AG08396 (cell line): ENCODE measurements at places on chromosomes 7 and 10.

DNA sequence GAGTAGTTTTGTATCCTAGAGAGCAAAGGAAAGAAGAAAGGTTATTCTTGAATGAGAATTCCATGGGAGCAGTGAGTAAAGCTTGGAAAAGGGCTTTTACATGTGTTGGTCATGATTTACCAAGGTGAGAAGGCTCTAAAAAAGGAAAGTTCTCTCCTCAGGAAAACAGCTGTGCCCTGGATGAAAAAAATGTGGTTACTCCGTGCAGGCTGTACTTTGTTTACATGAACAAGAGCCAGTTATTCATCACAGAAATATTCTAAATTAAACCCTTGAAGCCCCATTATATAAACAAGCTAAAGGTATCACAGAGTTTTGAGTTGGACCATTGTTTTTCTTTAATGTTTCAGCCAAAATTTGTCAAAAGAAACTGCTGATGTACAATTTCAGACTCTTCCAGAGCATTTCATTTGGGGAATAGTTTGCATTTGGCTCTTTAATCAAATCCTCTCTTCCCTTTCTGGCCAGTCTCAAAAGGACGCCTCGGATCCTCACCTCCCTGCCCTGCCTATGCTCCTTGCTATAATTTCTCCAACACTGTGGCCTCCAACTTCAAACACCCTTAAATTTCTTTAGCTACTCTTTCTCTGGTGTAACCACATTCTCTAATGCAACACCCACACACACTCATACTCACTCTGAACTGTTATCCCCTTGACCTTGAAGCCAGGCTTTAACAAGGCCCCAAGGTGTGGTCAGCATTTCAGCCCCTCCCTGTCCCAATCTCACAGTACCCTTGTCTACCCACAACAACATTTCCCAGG, 47.4 kb downstream of the AFAP1L2 start:
- DNase-seq, result peak; percentile 34

DNA sequence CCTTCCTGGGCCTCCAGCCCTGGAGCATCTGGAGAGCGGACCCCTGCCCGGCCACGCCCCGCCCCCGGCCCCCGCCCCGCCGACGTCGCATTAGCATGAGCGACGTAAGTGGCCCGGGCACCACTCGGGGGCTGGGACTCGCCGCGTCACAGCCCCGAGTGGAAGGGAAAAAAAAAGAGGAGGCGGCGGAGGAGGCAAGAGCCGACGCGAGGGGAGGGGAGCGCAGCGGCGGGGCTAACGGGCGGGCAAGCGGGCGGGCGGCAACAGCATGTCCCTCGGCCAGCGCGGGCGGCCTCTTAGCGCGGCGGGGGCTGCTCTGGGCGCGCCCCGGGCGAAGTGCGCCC, at the start of gene SLC18A3:
Gene SLC18A3, plus strand, starts transcription at position 197 of the 344 bp plus-strand sequence. CDS start 431 bp downstream, outside the sequence.
- DNase-seq, result no peak

DNA sequence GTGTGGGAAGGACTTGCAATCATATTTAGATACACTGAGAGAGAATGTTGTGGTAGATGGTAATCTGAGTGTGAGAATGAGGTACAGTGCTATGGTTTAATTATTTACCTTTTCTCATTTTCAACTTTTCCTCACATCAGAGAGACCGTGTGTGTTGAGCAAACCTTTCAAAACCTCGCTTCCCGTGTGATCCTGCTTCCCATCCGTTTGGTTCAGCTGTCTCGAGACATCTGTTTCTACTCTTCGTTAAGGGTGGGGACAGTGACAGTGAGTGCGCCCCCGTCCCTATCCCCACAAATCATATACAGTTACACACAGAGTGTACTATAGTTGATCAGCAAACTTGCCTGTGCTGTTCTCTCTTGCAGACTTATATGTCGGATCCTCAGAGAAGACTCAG, 33.0 kb upstream of the NOBOX start:
- DNase-seq, result no peak

DNA sequence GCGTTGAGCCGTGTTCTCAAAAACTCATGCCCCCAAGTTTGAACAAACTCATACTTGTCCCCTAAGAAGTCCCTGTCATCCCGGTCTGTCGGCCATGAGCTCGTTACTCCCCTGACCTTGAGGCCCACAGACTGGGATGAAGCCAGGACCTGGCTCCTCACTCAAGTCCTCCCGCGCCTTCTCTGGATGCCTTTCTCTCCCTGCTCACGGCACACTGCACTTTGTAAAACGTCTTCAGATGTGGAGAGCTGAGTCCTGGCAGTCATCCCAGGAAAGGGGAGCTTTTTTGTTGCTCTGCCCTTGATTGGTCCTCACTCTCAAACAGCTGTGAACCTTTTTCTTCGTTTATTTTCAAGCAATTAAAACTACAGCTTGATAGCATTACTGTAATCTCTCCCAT, 110.8 kb downstream of the JAZF1 start:
- peak; percentile 61 for DNase-seq

DNA sequence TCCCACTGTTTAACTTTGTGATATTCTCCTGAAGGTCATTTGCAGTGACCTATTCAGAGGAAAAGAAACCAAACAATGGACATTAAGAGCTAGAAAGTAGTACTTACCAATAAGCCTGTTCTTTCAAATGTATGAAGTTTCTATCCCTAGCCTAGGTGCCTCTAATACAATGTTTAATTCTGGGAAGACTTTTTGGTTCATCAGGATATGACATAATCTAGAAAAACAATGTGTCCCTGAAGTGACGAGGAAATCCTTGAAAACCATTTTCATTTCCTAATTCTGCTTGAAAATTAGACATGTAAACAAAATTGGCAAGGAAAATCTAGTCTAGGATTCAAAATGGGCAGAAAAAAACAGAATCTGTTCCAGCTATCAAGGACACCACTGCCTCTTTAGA, 36.1 kb downstream of the ARHGAP19 start:
- no peak for DNase-seq

- DNase-seq, result peak; percentile 73
Measured at GRCh38 chr10:102675666-102676533, 31.6 kb downstream of the TRIM8 start.

GRCh38 chr10:101643546-101643945, 51.4 kb downstream of the FBXW4 start:
- DNase-seq, result no peak

DNA sequence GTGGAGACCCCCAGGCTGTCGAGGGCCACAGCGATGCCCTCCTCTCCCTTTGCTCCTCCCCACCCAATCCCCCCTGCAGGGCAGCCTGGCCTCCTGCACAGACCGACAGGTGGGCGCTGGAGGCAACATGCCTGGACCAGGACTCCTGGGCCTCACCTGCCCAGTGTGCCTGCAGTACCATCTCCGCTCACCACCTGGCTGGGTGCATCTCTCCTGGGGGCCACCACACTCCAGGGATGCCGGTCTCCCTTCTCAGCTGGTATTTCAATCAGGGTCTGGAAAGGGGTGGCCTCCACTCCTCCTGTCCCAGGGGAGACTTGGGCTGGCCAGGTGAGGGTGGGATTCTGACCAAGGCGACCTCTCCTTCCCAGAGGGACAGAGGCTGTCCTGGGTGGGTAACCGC, 17.2 kb upstream of the CFAP46 start:
- no peak for DNase-seq

GRCh38 chr7:39372383-39372782, 193.8 kb upstream of the YAE1 start:
- no peak for DNase-seq

DNA sequence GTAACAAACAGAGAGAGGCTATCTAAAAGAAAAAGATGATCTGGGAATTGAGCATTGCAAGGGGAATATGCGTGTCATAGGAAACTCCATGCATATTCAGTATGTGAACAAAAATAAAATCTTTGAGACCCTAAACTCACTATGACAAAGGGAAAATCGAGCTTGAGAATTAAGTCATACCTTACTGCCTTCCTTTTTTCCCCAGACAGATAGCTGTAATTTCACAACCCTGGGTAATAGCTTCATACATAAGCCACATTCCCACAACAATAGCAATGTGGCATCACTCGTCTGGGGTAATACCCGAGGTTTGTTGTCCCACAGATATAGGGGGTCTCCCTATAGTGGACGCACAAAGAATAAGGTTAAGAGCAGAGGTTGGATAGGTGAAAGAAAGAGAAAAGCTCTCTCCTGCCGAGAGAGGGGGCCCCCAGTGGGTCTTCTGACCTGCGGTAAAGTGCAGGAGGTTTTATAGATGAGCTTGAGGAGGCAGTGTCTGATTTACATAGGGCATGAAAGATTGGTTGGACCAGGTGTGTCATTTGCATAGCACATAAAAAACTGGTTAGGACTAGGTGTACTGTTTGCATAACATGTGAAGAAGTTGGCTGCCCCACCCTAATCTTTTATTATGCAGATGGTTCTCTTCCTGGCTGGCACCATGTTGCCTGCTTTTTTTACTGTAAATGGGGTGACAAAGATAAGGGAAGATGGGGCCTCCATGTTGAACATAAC, 11.6 kb downstream of the CYP3A43 start:
- no peak for DNase-seq

DNA sequence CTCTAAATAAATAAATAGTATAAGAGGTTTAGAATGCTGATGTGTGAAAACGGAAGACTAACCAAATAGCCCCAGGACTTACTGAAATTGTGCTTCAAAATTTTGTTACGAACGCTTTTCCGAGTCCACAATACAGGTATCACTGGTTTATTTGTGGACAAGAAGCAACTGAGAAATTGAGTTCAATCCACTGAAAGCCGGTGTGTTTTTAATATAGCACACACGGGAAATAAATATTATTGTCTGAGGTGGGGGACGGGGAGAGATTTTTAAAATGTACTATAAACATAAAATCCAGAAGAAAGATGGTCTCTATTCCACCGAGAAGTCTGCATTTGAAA, 598 bp downstream of the SLC16A12 start:
- no peak for DNase-seq

DNA sequence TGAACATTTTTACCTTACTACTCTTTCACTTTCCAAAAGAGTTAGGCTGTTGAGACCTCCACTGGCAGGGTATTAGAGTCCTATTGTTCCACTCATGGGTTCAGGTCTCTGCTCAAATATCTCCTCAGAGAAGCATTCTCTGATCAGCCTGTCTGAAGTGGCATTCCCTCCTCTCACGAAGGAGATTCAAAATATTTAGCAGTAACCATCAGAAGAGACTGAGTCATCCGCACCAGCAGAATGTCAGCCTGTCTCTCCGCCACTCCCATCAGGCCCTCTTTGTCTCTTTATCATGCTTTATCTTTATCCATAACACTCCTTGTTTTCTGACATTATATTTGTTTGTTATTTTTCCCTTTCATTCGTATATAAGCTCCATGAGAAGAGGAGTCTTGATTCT, 79.1 kb downstream of the AASS start:
- no peak for DNase-seq

- no peak for DNase-seq
Measured at GRCh38 chr7:130822642-130823041, 88.6 kb upstream of the KLF14 start.
